ENCODE measurements at places on chromosomes 13 and 19.

DNA sequence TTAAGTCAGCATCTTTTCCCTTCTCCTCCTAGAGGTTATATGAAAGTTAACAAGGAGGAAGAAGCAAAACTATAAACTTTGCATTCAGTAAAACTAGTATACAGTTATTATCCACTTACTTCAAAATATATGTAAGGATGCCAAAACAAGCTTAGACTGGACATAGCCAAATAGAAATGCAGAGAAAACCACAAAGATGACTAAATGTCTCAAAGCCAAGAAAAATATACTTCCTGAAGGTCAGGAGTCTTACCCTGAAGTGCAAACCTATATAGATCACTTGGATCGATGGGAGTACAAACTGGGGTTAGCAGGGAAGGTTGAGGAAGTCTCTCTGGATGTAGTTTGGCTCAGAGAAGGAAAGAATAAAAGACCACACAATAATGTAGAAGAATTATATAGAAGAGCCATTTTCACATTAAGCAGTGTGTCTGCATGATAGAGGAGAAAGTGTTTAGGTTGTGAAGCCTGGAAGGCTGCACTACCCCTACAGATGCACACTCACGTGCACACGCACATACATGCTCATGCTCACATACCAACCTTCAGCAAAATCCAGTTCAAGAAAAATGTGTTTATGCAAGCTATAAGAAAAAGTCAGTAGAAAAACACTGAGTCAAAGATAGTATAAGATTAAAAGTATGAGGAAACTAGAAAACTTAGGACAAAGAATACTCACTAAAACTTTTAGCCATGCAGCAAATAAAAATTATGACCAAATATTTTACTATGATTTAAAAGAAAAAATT lies 112.1 kb upstream of the RXFP2 start:
- DNase-seq: no peak

DNA sequence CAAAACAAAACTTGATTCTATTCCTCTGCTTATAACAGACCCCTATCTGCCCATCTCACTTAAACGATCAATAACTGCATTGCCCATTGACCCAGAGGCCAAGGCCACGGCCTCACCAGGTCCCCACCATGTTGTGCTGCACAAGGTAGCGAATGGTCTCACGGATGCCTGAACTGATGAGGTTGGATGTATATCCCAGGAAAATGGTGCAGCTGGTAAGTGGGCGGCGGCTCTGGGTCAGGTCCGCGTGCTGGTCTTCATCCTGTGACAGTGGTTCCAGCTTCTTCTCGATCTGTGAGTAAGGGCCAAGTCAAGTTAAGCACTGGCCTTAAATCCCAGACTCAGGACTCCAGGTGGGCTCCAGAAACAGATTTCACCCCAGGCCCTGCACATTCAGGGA lies 1.6 kb downstream of the DHPS start:
- no peak for DNase-seq

- no peak for DNase-seq
Measured at GRCh38 chr19:8615813-8616596, 5.5 kb upstream of the ADAMTS10 start.

GRCh38 chr13:112225429-112226090 lies 150.6 kb upstream of the SPACA7 start:
- DNase-seq: no peak

- no peak for DNase-seq
Measured at GRCh38 chr13:44148159-44148914, 225.3 kb upstream of the SERP2 start.

- DNase-seq: no peak
Measured at GRCh38 chr13:24183741-24184182, 23.2 kb downstream of the SPATA13 start.

DNA sequence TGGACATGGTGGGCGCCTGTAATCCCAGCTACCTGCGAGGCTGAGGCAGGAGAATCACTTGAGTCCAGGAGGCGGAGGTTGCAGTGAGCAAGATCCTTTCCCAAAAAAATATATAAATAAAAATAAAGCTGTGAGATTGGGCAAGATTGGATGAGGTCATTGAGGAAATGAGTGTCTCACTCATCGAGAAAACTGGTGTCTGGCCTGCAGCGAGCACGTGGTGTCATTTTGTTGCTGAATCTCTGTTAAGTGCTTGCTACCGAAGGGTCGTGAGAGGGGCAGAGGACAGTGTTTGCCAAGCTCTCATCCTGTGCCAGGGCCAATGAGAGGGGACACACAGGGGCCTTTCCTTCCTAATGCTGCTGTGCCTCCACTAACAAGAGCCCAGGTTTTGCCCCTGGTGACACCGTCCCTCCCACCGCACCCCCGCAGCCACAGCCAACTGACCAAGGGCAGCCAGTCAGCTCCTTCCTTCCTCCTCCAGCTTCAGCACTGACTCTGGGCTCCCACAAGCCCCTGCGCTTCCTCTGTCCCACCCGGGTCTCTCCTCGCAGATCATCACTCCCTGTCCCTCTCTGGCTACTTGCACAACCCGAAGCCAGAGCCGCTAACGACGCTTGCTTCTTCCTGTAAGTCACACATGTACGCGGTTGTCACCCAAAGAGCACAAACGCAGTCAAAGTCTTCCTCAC lies 3.2 kb downstream of the POLD1 start:
- DNase-seq: no peak

DNA sequence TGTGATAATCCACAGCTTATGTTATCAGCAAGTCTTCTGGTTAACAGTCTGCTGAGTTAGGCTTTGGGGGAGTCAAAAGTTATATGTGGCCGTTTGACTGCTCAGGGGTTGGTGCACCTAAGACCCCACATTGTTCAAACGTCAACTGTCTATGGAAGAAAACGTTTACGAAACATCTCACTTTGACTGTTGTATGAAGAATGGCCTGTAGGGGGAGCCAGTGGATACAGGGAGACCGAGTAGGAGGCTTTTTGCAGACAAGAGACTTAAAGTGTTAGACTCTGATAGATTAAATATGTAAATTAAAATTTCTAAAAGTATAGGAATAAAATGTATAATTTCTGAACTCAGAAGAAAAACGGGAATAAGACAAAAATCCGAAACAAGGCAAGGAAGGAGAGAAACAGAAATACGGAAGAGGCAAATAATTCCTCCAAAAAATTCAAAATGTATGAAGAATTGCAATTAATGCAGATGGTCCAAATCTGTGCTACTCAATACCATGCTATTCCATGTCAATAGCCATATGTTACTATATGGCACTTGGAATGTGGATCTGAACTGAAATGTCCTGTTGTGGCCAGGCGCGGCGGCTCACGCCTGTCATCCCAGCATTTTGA lies 37.8 kb downstream of the TNFSF14 start:
- DNase-seq: no peak

DNA sequence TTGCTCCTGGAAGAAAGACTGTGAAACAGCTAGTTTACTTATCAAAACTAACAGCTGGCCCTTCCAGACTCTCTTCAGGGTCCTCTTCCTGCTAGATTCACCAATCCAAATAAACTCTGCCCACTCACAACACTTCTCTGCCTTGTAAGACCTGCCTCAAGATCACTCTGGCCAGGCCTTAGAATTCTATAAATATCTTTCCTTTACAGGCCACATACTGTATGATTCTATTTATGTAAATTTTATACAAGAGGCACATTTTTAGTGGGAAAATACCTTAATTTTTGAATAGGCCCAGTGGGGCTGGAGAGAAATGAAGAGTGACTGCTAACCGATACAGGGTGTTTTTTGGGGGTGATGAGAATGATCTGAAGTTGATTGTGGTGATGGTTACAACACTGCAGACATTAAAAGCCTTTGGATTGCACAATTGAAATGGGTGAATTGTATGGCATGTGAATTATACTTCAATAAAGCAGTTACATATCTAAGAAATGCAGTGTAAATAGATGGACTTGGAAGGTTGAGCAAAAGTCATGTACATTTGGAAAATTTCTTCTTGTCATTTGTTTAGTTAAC lies 141.8 kb downstream of the GPC5 start:
- DNase-seq: no peak

DNA sequence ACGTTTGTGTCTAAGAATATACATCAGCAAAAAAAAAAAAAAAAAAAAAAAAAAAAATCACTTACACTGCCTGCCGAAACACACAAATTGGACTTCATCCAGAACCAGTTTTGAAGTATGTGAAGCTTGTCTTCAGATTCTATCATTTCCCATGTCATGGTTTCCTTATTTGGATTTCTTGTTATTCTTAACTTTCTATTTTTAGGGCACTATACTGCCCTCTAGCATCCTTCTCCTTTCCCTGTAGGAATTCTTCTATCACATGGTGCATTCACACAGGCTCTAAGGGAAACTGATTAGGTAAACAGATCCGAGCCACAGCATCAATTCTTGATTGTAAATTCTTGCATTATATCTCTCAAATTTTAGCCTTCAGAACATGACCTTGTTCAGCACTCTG lies 1507.5 kb downstream of the OLFM4 start:
- DNase-seq: no peak

DNA sequence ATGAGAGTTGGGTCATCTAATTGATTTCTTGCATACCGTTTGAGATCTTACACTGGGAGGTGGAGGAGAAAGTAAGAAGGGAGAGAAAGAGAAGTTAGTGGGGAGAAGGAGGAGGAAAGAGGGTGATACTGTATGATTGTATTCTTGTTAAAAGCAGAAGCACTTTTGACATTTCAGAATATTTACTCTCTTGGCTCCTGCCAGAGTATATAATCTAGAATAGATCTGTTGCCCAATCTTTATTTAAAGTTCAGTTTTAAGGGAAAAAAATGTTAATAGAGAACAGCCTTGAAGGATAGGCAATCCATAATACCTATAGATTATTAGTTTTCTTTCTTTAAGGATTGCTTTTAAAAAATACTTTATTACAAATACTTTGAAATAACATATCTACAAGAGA lies 41.5 kb downstream of the PDS5B start:
- DNase-seq: no peak

DNA sequence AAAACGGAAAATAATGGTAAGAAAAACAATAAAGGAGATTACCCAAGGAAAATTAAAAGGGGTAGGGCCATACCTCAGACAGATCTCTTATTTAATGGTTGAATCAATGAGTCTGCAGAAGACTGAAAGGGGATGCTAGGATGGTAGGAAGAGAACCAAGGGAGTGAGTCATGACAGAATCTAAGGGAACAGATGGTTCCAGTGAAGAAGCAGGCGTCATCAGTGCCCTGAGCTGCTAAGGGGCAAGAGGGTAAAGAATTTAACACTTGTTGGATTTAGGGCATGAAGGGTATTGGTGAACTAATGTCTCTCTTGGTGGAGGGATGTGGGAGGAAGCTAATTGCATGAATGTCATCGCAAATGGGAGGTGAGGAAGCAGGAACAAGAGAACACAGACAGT lies 329.2 kb upstream of the TSHZ3 start:
- no peak for DNase-seq

GRCh38 chr13:59842507-59842906 lies 321.2 kb downstream of the DIAPH3 start:
- no peak for DNase-seq

DNA sequence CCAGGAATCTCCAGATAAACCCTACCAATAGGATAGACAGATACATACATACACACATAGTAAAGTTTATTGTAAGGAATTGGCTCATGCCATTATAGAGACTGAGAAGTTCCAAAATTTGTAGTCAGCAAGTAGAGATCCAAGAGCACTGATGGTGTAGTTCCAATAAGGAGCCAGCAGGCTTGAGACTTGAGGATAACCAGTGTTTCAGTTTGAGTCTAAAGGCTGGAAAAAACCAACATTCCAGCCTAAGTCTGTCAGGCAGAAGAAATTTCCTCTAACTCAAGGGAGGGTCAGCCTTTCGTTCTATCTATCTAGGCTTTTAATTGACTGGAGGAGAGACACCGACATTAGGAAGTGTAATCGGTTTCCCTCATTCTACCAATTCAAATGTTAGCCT lies 110.2 kb upstream of the TSHZ3 start:
- no peak for DNase-seq

GRCh38 chr13:98315902-98316301 lies 138.8 kb upstream of the RNF113B start:
- DNase-seq: no peak

DNA sequence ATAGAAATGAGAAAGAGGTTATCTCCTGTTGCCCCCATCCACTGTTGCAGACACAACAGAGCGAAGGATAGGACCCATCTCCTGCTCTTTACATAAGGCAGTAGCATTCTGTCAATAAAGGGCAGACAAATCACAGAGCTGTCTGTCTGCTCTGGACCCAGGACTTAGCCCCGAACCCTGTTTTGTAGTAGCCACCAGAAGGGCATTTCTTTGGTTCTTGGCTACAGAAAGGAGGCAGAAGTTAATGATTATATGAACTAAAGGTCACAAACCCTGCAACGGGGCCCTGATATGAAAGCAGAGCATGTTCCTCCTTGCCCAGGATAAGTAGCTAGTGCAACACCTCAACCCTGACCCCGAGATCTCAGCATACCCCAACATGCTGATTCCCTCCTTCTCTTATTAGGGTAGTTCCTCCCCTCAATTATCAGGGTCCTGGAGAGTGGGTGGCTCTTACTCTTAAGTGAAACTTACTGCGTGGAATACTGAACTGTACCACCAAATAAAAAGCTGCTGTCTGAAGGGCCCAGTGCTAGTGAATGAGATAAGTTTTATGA lies 680.4 kb upstream of the SPRY2 start:
- DNase-seq: no peak

DNA sequence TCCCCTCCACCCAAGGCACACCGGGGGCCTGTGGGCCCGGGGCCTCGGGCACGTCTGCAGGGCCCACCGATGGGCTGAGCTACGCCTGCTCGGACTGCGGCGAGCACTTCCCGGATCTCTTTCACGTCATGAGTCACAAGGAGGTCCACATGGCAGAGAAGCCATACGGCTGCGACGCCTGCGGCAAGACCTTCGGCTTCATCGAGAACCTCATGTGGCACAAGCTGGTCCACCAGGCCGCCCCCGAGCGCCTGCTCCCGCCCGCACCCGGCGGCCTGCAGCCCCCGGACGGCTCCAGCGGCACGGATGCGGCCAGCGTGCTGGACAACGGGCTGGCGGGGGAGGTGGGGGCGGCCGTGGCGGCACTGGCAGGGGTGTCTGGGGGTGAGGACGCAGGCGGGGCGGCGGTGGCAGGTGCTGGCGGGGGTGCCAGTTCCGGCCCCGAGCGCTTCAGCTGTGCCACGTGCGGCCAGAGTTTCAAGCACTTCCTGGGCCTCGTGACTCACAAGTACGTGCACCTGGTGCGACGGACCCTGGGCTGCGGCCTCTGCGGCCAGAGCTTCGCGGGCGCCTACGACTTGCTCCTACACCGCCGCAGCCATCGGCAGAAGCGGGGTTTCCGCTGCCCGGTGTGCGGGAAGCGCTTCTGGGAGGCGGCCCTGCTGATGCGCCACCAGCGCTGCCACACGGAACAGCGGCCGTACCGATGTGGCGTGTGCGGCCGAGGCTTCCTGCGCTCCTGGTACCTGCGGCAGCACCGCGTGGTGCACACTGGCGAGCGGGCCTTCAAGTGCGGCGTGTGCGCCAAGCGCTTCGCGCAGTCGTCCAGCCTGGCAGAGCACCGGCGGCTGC lies 8.6 kb downstream of the ZNF784 start:
- no peak for DNase-seq

DNA sequence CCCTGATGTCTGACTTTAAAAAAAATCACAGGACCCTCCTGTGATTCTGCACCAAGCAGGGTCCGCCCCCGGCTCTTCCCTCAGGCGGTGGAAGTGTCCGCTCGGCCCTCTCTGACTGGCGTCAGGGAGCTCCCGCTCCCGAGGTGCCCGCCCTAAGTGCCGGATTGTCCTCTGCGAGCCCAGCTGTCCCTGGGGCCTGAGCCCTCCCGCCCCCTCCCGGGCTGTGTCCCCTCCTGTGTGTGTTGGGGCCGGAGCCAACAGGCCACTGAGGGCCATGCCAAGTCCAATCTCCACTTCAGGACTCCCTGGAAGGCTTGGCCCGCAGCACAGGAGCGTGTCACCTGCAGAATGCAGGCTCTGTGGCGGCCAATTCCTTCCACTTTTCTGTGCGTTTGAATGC lies 25.4 kb downstream of the MAP2K2 start:
- DNase-seq: no peak

- DNase-seq: no peak
Measured at GRCh38 chr13:91141543-91142061, 205.9 kb upstream of the MIR17HG start.
